ENCODE measurements at places on chromosomes 12 and 14.
A peak's percentile ranks its signal among the peaks of the same experiment; 100 is the strongest.

DNA sequence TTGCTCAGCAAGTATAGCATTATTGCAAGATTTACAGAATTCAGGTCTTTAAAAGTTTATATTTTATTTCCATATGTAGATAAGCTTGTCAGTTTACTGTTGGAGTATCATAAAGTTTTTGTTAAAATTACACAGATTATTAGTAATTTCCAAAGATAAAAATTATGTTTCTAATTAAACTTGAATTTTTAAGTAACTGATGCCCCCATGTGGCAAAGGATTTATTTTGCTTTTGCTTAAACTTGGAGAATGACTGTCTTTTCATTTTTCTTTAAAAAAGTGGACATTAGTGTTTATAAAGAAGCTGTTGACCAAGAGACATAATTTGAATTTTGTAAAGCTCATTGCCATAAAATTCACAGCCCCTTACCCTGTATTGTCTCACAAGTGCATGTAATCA is 45.8 kb downstream of the ETNK1 start:
- H3K27me3 ChIP-seq: no peaks in the 10 kb centered on the region
- H3K36me3 ChIP-seq: peaks cover 18% of the 10 kb centered on the region
- no peak overlapping the region for H3K4me3 ChIP-seq
- no peak overlapping the region for H3K27ac ChIP-seq

- no peaks in the 10 kb centered on the region for H3K36me3 ChIP-seq
- DNase-seq: no peak
- no peaks in the 10 kb centered on the region for H3K4me1 ChIP-seq
- H3K27ac ChIP-seq: no peak overlapping the region
These were observed 527.0 kb upstream of the ATP2B1 start for GRCh38 chr12:90235642-90236041.

- no peaks in the 10 kb centered on the region for H3K36me3 ChIP-seq
- H3K4me3 ChIP-seq: no peak overlapping the region
- no peak overlapping the region for H3K27ac ChIP-seq
- H3K4me1 ChIP-seq: no peaks in the 10 kb centered on the region
- no peaks in the 10 kb centered on the region for H3K27me3 ChIP-seq
These were observed 103.7 kb downstream of the DYRK2 start for GRCh38 chr12:67752226-67752732.

DNA sequence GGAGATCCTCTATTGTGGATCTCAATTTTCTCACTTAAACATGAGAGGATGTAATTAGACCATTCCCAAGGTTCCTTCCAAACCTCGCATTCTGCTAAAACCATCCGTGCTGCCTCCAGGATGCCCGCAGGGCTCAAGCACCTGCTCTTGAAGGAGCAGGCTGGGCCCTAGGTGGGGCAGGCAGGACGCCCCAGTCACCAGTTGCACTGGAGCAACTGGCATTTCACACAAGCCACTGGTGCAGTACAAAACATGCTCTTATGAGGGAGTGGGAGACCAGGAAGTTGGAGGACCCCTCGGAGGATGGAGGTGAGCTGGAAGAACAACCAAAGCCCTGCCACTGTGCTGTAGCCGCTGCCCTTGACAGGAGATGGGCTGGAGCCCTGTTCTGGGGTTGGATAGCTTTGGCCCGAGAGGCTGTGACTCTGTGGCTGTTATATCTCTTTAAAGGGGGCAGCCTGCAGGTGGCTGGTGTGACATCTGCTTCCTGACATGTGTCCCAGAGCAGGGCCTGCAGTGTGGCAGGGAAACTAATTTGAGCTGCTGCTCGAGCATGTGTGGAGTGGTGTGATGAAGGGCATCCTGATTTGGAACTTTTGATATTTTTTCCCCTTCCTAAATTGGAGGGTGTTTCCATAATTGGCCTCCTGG is 122.2 kb downstream of the CRACR2A start:
- no peaks in the 10 kb centered on the region for H3K27me3 ChIP-seq
- no peaks in the 10 kb centered on the region for H3K4me1 ChIP-seq
- H3K27ac ChIP-seq: no peak overlapping the region
- no peak overlapping the region for H3K4me3 ChIP-seq
- DNase-seq: no peak

DNA sequence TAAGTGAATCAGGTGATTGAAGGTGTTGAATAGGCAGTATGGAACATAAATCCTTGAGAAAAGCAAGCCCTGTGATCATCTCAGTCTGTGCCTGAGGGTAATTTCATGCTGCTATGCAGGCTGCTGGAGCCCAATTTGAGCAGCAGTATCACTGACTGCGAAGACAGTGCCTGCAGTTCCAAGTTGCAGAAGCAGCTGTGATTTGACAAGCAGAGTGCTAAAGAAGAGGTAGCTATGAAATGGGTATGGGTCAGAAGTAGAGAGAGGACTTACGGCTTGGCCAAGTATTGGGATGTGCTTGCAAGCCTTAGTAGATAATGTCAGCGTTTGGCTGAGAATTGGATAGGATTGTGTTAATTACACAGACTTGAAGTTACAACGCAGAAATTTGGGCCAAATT is 22.5 kb downstream of the PIK3C2G start:
- no peaks in the 10 kb centered on the region for H3K27me3 ChIP-seq
- DNase-seq: no peak
- H3K36me3 ChIP-seq: peaks cover 1% of the 10 kb centered on the region
- no peak overlapping the region for H3K27ac ChIP-seq

- H3K36me3 ChIP-seq: no peaks in the 10 kb centered on the region
- DNase-seq: no peak
- no peaks in the 10 kb centered on the region for H3K4me1 ChIP-seq
- no peak overlapping the region for H3K27ac ChIP-seq
- H3K4me3 ChIP-seq: no peak overlapping the region
These were observed 56.7 kb upstream of the LRFN5 start for GRCh38 chr14:41549821-41550607.

DNA sequence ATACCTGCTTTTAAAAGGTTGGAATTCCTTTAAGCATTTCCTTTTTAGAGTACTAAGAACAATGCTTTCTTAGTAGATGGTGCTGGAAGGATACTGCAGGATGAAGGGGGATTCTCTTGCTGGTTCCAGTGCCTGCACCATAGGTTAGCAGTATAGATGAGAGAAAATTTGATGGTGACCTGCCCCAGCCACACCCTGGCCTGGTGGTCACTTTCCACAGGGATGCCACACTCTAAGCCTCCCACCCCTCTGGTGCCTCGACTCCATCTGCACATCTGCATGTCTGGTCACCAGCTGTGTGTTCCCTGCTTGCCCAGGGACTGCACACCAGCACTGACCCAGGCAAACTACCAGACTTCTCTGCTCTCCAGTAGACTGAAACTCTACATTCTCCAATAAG is 19.1 kb downstream of the SLC2A3 start:
- H3K4me1 ChIP-seq: no peaks in the 10 kb centered on the region
- DNase-seq: no peak
- H3K27ac ChIP-seq: no peak overlapping the region
- H3K27me3 ChIP-seq: no peaks in the 10 kb centered on the region

DNA sequence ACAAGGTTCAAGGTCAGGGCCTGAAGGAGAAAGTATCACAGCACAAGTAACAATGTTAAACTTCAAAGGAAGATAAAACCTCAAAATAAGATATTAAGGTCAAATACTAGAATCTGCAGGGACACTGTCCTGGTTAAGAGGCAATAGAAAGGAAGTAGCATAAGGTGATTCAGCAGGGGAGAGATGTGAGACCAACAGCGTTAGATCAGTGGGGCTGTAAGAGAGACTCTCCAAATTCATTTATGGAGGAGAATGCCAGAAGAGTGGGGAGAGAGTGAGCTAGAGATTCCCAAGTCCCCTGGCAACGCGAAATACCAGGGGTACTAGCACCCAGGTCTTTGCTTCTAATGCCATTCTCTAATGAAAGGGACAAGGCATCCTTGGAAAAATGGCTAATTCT is 610.9 kb downstream of the DIO2 start:
- H3K27ac ChIP-seq: no peak overlapping the region
- no peak overlapping the region for H3K4me3 ChIP-seq
- no peak for DNase-seq
- H3K27me3 ChIP-seq: no peaks in the 10 kb centered on the region
- H3K36me3 ChIP-seq: no peaks in the 10 kb centered on the region

- no peak for DNase-seq
- H3K4me1 ChIP-seq: peaks cover 4% of the 10 kb centered on the region
- H3K27ac ChIP-seq: no peak overlapping the region
- H3K36me3 ChIP-seq: no peaks in the 10 kb centered on the region
- H3K4me3 ChIP-seq: no peak overlapping the region
These were observed 4.6 kb upstream of the GRIN2B start for GRCh38 chr12:13986031-13986430.

- no peaks in the 10 kb centered on the region for H3K27me3 ChIP-seq
- no peak overlapping the region for H3K27ac ChIP-seq
- H3K36me3 ChIP-seq: no peaks in the 10 kb centered on the region
- H3K4me1 ChIP-seq: peaks cover 7% of the 10 kb centered on the region
- H3K4me3 ChIP-seq: no peak overlapping the region
- DNase-seq: no peak
These were observed 59.0 kb downstream of the DENND5B start for GRCh38 chr12:31531893-31532292.

DNA sequence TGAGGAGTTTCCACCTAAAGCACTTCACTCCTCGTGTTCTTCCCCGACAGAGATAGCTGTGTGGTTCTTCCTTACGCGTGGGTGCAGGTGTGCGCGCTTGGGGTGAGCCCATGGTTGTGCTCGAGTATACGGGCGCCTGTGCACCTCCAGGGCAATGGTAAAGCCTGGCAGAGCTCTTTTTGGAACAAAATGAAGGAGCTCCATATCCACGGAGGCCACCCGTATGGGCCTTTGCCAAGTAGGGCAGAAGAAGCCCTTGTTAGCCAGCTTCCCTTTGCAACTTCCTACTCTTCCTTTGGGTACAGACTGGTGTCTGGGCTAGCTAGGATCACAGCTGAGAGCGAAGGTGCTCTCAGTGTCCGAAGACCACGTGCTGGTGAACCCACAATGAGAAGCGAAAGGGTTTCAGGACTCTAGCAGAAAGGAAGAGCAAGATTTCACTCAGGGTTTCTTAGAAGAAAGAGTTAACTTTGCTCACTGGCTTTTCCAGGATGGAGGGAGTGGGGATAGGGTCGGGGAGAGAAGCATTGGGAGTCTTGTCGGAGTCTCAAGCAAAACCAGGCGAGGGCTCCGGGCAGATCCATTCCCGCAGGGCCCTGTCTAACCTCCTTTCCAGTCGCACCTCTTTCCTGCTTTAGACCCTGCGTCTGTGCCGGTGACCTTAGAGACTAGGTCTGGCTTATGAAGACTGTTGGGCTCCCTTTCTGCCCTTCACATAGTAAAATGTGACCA is 960 bp upstream of the LRFN5 start:
- peak overlapping the region; percentile 60 for H3K4me3 ChIP-seq
- H3K4me1 ChIP-seq: peaks cover 11% of the 10 kb centered on the region
- H3K27ac ChIP-seq: no peak overlapping the region

DNA sequence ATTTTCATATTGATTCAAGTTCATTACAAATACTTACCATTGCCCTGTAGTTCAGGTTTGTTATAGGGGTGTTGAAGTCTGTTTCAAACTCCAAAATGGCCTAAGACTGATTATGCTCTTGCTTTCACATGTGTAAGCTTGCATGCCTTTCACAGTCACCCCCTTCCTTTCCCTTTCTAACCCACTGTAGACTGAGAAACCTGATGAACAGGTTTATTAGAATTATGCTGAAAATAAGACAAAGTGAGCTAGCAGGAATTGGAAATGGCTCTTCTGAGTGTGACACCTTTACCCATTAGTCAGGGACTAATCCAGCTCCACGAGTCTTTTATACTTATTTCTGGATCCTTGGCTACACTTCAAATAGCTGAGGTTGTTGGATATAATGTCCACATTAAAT is 38.9 kb downstream of the FBXO33 start:
- no peak for DNase-seq
- H3K27me3 ChIP-seq: no peaks in the 10 kb centered on the region
- H3K4me3 ChIP-seq: no peak overlapping the region
- H3K36me3 ChIP-seq: peaks cover 2% of the 10 kb centered on the region
- H3K27ac ChIP-seq: no peak overlapping the region

DNA sequence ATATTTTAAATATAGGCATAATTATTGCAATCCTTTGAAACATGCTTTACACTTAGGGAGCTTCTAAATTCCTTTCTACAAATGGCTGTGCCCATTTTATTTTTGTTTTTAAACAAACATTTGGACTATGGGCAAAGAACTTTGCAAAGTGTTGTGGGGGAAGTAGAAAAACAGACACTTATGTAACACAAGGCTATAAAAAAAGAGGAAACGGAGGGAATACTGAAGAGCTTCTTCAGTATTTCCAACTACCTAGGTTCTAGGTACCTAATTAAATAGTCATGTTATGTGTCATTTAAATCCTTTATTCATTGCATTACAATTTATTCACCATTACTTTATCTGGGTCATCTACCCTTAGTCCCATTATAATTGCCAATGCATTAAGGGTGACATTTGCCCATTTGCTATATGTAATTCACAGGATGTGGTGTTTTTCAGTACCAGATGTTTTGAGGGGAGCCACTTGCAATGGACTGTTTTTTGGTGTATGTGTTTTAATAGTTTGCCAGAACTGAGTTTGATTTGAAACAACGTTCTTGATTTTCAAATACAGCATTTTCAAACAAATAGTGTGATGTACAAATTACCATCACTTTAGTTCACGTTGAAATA is 1.5 kb upstream of the MSRB3 start:
- H3K4me1 ChIP-seq: no peaks in the 10 kb centered on the region
- DNase-seq: no peak
- no peaks in the 10 kb centered on the region for H3K36me3 ChIP-seq
- H3K4me3 ChIP-seq: no peak overlapping the region

DNA sequence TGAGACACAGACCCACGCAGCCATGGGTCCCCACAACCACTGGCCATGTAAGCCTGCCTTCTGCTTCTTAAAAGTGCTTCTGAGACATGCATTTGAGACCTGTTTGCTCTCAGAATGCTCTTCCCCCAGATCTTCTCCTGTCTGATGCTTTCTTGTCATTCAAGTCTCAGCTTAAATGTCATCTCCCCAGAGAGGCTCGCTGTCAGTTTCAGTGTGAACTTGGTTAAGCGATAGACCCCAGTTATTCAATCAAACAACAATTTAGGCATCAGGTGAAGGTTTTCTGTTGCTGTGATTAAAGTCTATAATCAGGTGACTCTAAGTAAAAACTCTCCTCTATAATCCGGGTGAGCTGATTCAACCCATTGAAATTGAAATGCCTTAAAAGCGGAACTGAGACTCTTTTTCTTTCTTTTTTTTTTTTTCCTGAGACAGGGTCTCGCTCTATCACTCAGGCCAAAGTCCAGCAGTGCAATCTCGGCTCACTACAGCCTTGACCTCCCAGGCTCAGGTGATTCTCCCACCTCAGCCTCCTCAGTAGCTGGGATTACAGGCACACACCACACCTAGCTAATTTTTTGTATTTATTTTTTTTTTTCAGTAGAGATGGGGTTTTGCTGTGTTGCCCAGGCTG is 123.4 kb downstream of the KSR2 start:
- H3K4me3 ChIP-seq: no peak overlapping the region
- DNase-seq: no peak
- peaks cover 6% of the 10 kb centered on the region for H3K27me3 ChIP-seq
- no peak overlapping the region for H3K27ac ChIP-seq

DNA sequence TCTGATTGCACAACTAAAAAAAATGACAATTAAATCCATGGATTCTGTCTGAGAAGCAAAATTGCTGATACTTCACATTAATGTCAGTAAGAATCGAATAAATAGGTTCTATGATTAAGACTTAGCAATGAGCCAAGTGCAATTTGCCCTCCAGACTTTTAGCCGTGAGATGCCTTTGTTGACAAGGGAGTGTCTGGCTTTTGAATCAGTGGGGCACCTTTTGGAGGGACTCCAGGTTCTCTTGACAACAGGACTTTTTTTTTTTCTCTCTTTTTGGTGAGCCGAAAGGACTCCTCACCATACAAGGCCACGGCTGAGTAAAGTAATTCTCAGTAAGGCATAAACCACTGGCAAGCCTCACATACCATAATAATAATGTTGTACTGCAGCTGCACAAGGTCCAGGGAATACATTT is 4.7 kb upstream of the MDM1 start:
- no peak overlapping the region for H3K4me3 ChIP-seq
- no peak for DNase-seq
- no peaks in the 10 kb centered on the region for H3K27me3 ChIP-seq
- no peaks in the 10 kb centered on the region for H3K36me3 ChIP-seq
- no peak overlapping the region for H3K27ac ChIP-seq
- no peaks in the 10 kb centered on the region for H3K4me1 ChIP-seq
